ENCODE measurements at places on chromosomes 7 and 10.

DNA sequence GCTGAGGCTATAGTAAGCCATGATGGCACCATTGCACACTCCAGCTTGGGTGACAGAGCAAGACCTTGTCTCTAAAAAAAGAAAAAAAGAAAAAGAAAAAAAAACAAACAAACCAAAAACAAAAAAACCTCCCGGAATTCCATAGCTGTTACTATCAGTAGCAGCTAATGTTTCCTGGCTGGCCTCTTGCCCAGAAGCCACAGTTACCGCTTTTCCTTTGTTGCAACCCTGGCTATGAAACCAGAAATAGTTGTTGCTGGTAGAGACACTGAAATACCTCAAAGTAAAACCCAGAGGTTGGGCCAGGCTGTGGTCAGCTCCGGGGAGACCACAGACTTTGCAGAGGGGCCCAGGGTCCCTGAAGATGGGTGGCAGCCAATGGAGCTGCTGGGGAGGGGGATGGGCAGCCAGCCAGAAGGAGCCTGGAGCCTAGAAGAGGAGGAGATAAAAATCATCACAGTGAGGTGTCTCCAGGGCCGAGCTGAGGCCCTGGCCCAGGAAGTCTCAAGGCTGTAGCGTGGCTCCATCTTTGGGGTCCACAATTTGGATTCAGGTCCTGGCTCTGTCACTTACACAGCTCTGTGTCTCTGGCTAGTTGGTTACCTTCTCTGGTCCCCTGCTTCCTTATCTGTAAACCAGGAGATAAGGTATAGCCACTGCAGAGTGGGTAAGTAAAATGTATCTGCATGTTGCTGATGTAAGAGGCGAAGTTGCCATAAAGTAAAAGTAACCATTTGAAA lies 3.4 kb upstream of the CHST12 start:
- peak; percentile 63 for DNase-seq

DNA sequence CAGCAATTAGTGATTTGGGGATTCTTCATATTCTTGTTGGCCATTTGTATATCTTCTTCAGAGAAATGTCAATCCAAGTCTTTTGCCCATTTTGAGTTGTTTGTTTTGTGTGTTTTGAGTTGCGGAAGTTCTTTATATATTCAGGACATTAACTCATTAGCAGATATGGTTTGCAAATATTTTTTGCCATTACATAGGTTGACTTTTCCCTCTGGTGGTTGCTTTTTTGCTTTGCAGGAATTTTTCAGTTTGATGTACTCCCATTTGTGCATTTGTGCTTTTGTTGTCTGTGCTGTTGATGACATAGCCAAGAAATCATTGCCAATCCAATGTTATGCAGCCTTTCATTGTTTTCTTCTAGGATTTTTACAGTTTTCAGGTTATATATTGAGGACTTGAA lies 63.6 kb upstream of the DNAJC1 start:
- DNase-seq, result no peak

DNA sequence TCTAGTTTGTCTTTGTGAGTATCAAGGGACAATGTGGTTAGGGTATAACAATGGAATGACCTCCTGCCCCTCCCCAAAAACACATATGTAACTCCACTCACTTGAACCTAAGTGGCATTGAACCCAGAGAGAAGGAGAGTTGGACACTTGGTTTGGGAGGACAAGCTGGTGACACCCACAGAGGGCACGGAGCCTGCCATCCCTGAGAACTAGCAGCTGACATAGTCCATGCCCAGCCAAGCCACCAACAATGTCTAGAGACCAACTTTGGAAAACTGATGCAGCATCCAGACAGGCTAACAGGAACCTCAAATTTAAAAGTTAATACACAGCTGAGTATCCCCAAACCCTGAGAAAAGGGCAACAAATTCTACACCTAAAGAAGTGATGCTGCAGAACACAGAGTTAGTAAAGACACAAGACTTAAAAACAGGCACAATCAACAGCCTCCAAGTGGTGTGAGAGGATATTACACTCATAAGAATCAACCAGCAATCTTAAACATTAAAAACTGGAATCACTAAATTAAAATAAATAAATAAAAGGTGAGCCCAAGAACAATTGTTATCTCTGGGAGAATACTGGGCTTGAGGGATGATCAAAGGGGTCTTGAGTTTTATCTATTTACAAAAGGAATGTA lies 27.2 kb downstream of the NUDCD3 start:
- DNase-seq, result no peak

DNA sequence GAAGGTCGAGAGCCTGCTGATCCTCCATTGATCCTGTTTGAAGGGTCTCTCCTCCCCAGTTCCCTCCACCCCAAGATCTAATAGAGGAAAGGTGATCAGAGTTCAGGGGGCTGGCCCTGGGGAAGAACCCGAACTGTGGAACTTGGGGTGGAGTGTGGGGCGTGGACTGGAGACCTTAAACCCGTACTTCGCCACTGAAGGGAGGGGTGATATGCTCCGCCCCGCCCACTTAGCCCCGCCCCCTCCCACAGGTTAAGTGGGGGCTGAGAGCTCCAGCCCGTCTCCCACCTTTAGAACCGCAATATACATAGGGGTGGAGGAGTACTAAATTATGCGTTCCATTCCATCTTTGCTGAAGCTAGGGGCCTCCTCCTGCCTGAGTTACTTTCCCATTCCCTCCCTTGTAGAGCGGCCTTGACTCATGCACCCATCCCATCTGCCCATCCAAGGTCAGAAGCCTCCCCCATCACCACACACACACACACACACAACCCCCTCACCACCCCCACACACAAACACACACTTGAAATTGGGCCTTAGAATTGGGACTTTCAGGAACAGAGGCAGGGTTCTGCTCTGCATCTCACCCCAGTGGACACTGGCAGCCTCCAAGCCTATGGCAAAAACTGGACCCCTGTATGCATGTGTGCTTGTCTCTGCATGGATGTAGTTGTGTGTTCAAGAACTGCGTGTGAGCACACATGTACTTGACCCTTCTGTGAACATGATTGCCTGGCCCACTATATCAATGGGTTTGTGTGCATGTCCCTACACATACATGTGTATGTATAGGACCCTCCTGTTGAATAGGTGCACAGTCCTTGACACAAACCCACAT lies 991 bp downstream of the SEMA4G start:
- DNase-seq, result peak; percentile 46

GRCh38 chr7:17989546-17989945 lies 38.1 kb downstream of the PRPS1L1 start:
- no peak for DNase-seq

- no peak for DNase-seq
These were observed 231.3 kb upstream of the KLF6 start for GRCh38 chr10:4016214-4016740.

DNA sequence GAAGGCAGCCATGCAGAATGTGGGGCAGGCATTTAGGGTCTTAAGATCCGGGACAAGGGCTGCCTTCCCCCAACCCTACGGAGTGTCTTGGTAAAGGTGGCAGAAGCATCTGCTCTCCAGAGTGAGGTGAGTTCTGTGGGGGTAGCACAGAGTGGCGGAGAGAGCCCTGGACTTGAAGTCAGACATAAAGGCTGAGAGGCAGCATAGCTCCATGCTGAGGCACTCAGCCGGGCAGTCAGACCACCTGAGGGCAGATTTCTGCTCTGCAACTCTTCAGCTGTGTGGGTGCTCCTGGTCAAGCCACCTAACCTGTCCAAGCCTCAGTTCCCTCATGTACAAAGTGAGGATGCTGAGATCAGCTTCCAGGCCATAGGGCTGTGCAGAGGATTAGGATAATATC lies 81.0 kb downstream of the CRTAC1 start:
- DNase-seq, result no peak

DNA sequence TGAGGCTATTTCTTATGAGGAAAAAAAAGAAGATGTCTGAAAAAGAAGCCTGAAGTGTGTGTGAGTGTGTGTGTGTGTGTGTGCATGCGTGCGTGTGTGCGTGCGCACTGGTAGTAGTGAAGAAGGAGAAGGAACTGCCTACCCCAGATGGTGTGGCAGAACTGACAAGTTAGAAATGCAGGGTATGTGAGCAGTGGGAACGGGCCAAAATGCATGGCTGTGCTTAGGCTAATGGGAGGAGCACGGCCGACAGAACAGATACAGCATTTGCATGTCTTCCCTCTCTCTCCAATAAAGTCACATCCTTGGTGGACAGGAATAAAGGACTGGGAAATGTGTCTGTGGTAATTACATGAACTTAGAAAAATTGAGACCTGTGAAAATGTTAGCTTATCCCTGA lies 94.3 kb downstream of the IDE start:
- no peak for DNase-seq

DNA sequence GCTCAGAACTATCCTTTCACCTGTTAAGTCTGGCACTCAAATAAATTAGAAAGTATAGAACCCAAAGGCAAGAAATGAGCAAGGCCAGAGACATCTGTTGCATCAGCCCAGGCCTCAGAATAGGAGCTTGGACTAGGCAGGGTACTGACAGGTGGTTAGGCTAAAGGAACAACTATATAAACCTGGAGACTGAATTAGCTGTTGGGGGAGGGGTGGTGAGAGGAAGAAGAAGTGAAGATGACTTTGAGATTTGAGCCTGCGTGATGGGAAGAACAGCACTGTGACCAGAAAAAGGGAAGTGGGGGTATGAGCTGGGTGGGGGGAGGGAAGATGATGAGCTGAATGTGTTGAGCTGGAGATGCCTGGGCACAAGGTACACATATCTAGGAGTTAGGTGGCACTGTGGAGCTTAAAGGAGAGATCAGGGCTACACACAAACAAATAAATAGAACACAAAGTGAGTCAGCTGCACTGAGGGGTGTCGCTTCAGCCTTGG lies 244.7 kb downstream of the PTEN start:
- no peak for DNase-seq

DNA sequence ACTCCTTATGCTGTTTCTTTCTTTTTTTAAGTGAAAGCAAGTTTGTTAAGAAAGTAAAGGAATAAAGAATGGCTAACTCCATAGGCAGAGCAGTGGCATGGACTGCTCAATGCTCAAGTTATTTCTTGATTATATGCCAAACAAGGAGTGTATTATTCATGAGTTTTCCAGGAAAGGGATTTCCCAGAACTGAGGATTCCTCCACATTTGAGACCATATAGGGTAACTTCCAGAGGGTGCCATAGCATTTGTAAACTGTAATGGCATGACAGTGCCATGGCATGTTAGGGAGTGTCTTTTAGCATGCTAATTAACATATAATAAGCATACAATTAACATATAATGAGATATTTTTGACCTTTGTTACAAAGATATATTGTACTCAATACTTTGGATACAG lies 1034.5 kb upstream of the PHF14 start:
- DNase-seq, result no peak

DNA sequence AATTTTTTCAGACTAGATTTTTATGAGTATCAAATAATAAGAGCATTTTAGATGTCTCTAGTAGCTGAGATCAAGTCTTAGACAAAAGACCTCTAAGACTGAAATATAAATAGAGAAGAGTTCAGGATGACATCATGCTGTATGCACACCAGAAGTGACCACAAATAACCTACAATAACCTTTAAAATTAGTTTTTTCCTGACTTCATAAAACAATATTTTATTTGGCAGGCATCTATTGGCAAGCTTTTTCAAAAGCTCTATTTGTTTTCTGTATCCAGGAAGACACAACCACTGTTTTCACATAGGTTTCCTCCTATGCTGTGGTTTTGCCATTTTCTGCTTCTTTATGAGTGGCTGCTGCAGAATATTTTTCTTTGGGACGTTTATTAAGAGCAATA lies 359.1 kb downstream of the CRPPA start:
- DNase-seq, result no peak

DNA sequence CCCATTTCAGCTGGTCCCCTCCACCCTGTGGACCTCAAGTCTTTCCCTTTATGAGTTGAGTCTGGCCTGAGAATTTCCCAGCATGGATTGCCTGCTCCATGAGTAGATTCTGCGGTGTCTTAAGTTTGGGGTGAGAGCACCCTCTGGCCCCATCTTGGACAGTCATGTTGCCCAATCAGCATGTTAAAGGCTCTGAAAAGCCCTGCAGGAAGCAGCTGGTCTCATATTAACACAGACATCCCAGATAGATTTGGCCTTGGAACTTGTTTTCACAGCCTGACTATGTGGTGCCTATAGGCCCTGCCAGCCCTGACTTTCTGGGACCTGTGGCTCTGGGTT lies 15.5 kb upstream of the SLC29A3 start:
- no peak for DNase-seq

GRCh38 chr10:95588025-95588424 lies 26.9 kb upstream of the SORBS1 start:
- no peak for DNase-seq

GRCh38 chr7:47361746-47362215 lies 220.1 kb downstream of the TNS3 start:
- peak; percentile 80 for DNase-seq

GRCh38 chr7:149834601-149835000 lies 3.6 kb upstream of the ZNF862 start:
- no peak for DNase-seq

- DNase-seq, result no peak
These were observed 41.1 kb upstream of the GARS1 start for GRCh38 chr7:30553546-30553945.

DNA sequence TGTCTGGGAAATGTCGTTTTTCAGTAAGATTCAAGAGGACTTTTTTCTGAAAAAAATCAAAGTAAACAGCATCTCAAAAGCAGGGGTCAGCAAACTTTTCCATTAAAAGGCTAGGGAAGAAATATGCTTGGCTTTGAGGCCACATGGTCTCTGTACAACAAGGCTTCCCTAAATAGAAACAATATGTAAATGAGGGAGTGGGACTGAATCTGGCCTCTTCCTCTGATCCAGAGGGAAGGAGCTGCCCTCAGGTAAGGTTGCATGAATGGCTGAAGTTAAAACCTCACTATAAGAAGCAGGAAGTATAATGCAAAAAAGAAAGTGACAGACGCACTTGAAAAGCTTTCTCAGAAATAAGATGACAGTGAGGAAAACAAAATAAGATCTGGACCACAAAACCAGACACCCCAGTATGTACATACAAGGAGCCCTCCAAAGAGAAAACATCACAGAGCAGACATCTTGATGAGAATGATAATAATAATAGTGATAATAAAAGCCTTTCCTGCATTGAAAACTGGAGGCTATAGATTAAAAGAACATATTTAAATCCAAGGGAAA lies 115.2 kb downstream of the PLXNA4 start:
- DNase-seq, result no peak

- no peak for DNase-seq
These were observed 21.9 kb downstream of the TNKS2 start for GRCh38 chr10:91820144-91820543.

DNA sequence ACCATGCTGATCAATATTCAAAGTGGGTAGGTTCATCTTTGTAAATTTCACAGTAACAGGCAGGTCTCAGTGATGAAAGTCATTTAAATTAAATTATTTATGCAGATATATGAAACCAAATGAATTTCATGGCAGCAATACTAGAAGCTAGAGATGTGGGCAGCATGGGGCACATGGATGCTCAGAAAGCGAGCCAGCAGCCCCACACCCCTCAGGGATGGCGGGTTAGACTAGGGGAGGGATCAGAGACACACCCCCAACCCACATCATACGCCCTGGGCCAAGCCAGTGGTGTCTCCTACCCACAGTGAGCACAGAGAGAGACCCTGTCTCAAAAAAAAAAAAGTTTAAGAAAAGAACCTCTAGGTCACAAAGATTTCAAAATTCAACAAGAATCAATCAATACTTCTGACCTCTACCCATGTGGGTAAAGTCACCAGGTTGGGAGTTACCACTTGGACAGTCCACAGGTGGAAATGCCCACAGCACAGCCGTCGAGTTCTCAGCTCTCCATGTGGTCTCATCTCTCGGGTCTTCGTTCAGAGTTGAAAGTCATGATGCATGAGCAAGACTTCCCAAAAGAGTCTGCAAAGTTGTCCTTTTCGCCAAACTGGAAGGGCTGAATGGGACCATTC lies 79.3 kb upstream of the PPP2R2D start:
- DNase-seq, result no peak

GRCh38 chr7:127912901-127913300 lies 118.3 kb downstream of the LRRC4 start:
- DNase-seq, result no peak
